Activated T-cell treated with anti-CD3 and anti-CD28 coated beads, Interleukin-2, amount 50 U/mL, for 72 hours (primary cell): ENCODE measurements at places on chromosomes 3 and 15.

DNA sequence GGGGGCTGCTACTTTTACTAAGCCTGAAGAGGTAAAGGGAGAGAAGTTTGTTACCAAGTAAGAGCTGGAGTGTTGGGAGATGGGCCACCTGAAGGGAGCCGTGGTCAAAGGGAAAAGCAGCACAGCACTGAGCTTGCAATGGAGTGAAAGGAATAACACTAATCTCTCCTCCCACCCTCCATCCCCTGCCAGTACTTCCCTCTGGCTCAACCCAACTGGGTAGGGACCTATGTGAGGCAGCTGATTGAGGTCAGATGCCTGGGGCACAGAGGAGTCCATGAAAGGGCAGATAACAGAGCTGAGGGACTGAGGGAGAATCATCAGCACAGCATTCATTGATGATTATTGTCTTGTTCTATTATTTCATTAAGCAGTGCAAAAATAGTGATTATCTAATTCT, 212.4 kb upstream of the TBC1D5 start:
- DNase-seq: no peak

GRCh38 chr3:51712963-51713362, 6.1 kb downstream of the GRM2 start:
- DNase-seq: no peak

DNA sequence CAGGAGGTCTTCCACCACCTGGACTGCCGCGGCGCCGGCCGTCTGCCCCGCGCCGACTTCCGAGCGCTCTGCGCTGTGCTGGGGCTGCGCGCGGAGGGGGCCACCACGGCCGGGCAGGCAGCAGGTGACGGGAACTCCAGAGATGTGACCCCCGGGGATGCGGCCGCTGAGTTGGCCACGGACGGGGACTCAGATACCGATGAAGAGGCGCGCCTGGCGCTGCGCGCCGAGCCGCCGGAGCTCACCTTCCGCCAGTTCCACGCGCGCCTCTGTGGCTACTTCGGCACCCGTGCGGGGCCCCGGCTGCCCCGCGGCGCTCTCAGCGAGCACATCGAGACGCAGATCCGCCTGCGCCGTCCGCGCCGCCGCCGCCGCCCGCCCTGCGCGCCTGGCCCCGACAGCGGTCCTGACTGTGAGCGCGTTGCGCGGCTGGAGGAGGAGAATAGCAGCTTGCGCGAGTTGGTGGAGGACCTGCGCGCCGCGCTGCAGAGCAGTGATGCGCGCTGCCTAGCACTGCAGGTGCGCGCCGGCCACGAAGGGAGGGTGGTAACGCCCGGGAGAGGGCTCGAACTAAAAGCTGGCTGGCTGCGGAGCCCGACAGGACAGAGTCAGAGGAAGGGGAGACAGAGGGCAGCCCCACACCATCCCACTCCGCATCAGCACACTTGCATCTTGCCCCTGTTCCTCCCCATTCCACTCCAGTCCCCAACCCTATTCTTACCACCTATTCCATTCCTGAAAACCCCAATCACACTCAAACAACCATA, 885 bp downstream of the EFCC1 start:
- DNase-seq: peak; percentile 62

DNA sequence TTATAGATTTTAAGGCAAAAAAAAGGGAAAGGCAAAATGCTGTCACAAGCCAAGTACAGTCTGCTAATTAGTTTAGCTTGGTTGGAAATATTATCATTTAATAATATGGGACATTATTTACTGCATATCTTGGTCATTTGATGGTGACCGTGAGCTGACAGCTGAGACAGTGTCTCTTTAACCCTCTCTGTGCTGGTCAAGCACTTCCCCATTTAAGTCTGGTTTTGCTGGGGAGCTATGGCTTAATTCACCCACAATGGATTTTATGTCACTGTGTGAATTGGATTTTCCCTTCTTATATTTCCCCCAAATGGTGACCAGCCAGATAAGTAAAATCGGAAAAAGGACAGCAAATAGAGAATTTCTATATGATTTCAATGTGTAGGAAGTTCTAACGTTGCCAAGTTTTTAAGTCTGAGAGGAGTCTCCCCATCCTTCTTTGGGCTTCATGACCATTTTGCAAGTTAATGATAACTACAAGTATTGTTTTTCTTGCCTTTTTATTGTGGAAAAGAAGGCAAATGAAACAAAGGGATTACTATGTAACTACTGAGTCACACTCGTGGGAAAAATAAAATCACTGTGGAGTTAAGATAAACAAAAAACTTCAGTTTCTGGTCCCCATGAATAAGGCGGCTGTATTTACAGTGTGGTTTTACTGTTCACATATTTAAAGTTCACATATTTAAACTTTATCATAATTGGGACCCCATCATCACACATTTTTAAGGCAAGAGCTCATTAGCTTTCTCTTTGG, 373.5 kb downstream of the NR2F2 start:
- DNase-seq: no peak

GRCh38 chr3:52986938-52987337, 58.9 kb downstream of the SFMBT1 start:
- no peak for DNase-seq

DNA sequence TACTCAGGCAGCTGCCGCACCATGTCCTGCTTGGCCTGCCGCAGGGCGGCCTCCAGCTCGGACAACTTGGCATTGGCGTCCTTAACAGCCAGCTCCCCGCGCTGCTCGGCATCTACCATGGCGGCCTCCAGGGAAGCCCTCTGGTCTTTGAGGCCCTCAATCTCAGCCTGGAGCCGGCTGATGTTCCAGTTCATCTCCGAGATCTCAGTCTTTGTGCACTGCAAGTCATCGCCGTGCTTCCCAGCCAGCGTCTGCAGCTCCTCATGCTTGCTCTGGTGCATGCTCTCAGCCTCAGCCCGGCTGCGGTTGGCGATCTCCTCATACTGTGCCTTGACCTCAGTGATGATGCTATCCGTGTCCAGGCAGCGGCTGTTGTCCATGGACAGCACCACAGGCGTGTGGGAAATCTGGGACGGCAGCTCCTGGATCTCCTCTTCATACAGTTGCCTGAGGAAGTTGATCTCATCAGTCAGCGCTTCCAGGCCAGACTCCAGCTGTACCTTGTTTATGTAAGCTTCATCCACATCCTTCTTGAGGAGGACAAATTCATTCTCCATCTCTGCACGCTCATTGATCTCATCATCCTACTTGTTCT, 15.5 kb upstream of the PSTPIP1 start:
- DNase-seq: no peak

- no peak for DNase-seq
Measured at GRCh38 chr3:53320697-53321096, 26.6 kb downstream of the DCP1A start.

DNA sequence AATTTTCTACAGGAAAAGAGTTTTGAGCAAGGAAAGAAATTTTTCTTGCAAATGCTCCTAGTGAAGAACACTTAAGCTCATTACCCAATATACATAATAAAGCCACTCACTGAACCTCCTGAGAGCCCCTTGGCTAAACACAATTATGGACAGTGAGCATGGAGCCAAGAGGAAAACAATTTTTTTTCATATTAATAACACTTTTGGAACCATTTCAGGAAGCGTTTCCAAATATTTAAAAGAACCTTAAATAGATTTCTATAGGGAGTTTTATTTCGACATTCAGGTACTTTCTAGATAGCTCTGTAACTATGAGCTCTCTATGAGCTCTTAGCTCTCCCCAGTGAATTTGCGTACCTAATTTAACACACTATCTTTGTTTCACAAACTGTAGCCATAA, 581.1 kb downstream of the ZNF385D start:
- DNase-seq: no peak

DNA sequence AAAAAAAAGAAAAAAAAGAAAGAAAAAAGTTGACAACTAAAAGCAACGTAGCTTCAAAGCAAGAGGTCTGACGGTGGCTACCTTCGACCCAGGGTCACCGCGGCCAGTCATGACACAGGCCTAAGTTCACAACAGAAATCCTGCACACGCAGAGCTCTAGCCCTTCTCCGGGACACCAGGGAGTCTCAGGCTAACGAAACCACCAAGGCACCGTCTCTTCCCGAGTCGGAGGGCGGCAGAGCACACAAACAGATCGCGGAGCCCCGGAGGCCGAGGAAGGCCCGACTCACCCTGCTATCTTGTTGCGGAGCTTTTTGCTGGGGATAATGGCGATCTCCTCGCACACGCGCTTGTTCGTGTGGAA, 584 bp downstream of the RPS17 start:
- DNase-seq: no peak

DNA sequence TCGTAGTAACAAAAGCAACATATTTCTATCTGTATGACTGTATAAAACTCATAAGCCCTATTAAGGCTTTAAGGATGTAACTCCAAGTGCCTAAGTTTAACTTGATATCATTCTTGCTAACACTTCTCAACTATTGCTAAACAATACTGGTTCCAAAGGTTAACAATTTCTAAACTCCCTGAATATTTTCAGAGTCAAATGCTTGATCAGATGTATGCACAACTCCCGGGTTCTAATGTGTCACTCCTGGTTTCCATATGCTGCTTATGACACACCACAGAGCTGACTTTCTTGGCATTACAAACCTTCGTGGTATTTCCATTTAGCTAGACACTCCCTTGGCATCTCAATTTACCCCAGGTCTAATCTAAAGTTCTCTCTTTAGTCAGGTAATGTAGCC, 26.3 kb downstream of the DZIP1L start:
- no peak for DNase-seq

DNA sequence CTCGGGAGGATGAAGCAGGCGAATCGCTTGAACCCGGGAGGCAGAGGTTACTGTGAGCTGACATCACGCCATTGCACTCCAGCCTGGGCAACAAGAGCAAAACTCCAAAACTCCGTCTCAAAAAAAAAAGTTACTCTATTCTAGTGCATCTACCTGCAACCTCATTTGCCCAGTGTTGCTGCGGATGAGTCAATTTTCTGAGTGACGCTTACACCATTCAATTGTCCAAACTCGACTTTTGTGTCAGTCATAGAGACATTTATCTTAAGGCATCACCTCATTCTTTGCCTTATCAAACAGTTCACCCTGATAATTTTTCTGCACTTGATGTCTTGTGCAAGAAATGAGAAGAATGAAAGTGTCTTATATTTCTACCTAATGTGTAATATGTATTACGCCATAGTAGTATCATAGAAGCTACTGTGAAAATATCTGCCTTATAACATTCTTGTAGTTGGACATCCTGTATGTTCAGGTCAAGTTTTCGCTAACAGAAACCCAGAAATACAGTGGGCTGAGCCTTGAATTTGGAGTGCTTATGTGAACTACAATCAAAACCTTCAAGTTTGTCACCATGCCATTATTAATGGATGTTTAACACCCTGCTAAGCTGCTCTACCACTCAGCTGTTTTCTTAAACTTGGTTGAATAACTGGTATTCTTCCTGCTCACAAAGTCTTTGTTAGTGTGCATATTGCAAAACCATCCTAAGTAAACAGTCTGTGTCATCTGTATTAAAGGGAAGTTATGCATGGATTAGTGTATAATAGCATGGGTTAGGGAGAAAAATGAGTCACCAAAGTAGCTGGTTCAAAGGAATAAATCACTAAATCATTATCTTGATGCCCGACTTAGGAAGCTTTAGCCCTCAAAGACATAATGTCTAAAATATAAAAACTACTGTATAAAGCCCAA, 531.0 kb upstream of the NR2F2 start:
- no peak for DNase-seq

- no peak for DNase-seq
Measured at GRCh38 chr15:40239404-40239692, 485 bp downstream of the PAK6 start.

- no peak for DNase-seq
Measured at GRCh38 chr3:51986010-51986947, 2.9 kb downstream of the ACY1 start.

- DNase-seq: no peak
Measured at GRCh38 chr15:79396850-79397249, 35.3 kb upstream of the MINAR1 start.

- DNase-seq: no peak
Measured at GRCh38 chr15:98063871-98064270, 103.4 kb downstream of the ARRDC4 start.

DNA sequence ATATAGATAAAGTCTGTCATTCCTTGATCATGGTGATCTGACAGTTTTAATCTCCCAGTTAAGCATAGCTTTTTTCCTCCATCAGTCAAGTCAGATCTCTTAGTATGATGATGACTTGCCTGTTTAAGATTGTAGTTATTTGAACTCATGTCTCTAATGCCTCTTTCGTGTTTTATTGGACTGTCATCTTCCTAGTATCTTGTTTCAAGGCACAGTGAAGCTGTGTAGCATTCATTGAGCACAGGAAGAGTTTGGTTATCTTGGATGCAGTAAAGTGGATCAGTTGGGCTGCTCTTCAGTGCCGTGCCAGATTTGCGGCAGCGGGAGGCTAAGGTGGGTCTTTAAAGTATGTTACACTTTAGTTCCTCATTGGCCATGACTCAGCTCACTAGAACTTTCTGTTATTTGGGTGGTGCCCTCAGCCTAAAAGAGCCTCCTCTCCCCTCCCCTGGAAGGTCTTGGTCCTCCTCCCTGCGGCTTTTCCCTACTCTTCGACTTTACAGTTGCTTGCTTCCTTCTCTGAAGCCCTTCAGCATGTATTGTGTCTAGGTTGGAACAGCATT, 45.7 kb upstream of the SKOR1 start:
- DNase-seq: no peak

GRCh38 chr15:66170716-66171115, 82.8 kb downstream of the MEGF11 start:
- DNase-seq: no peak

GRCh38 chr3:5218815-5219214, 31.3 kb downstream of the EDEM1 start:
- DNase-seq: no peak
